ENCODE measurements at places on chromosomes 5 and 9. TPM values are rescaled to one million over a fixed set of nuclear protein-coding genes. Genes with fewer than 3 reads are reported as not detected.
A peak's percentile ranks its signal among the peaks of the same experiment; 100 is the strongest.

- no peaks in the 10 kb centered on the region for H3K4me1 ChIP-seq
- H3K4me3 ChIP-seq, result no peak overlapping the region
- H3K27ac ChIP-seq, result no peak overlapping the region
- no peaks in the 10 kb centered on the region for H3K27me3 ChIP-seq
- no peak for DNase-seq
- no peaks in the 10 kb centered on the region for H3K36me3 ChIP-seq
Observed at GRCh38 chr9:3773362-3774060, 247.7 kb upstream of the RFX3 start.

Gene FGF10
- not detected for total RNA-seq

Gene ADGRD2
- total RNA-seq, result not detected

Gene DOCK2
- 0.42 TPM for total RNA-seq

Gene CKMT2
- total RNA-seq, result not detected

Gene RNF180
- 7.4 TPM for total RNA-seq

Gene FNIP1
- 36.3 TPM for total RNA-seq

Gene BTNL3
- total RNA-seq, result not detected

Gene MORN5
- total RNA-seq, result not detected

Gene CTXN3
- total RNA-seq, result not detected

- H3K4me3 ChIP-seq, result no peak overlapping the region
- peaks cover 16% of the 10 kb centered on the region for H3K4me1 ChIP-seq
- H3K27me3 ChIP-seq, result no peaks in the 10 kb centered on the region
- H3K27ac ChIP-seq, result no peak overlapping the region
Observed at GRCh38 chr5:82111191-82111590, 139.4 kb downstream of the ATG10 start.

Gene SMIM33
- not detected for total RNA-seq

DNA sequence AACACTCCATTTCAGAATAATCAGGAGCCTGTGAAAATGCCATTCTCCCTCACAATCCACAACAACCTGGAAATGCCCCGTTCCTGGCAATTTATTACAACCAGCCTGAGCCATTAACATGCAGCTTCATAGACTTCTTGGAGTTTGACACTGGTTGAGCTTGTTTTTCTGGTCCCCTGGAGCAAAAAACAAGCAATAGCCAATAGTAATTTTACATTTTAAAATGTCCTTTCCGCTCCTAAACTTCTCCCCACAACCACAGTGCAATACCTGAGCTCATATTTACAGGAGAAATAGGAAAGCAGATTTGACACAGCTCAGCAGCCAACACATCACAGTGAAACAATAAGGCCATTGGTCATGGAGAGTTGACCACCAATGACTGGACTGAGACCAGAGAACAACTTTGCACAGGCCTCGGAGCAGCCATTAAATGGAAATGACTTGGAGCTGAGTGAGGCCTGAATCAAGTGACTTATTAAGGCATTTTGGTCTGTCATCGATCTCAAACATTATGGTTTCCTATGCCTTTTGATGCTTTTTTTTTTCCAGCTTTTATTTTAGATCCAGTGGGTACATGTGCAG lies 73.0 kb downstream of the ENC1 start:
- H3K36me3 ChIP-seq, result no peaks in the 10 kb centered on the region
- H3K27ac ChIP-seq, result no peak overlapping the region
- no peaks in the 10 kb centered on the region for H3K27me3 ChIP-seq
- no peak overlapping the region for H3K4me3 ChIP-seq

- DNase-seq, result peak; percentile 69
- H3K4me3 ChIP-seq, result no peak overlapping the region
- no peaks in the 10 kb centered on the region for H3K27me3 ChIP-seq
- peaks cover 5% of the 10 kb centered on the region for H3K4me1 ChIP-seq
Observed at GRCh38 chr5:83583859-83584258, 112.3 kb downstream of the VCAN start.

Gene GFPT2
- 15.7 TPM for total RNA-seq

DNA sequence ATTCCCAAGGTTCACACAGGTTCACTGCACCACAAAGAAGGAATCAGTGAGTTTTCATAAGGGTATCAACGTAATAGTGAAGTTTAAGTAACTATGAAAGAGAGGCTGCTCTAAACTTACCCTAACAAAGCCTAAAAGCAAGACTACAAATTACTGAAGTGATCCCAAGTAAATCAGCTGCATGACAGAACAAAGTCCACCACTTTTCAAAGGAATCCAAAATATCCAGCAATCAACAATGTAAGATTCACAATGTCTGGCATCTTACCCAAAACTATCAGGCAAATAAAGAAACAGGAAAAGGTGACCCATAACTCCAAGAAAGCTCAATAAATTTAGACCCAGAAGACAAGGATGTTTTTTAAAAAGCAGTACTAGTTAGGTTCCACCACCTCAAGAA lies 70.1 kb downstream of the GNAQ start:
- no peak for DNase-seq
- H3K27ac ChIP-seq, result peak overlapping the region; percentile 44
- no peak overlapping the region for H3K4me3 ChIP-seq
- H3K4me1 ChIP-seq, result peaks cover 40% of the 10 kb centered on the region
- H3K36me3 ChIP-seq, result no peaks in the 10 kb centered on the region

DNA sequence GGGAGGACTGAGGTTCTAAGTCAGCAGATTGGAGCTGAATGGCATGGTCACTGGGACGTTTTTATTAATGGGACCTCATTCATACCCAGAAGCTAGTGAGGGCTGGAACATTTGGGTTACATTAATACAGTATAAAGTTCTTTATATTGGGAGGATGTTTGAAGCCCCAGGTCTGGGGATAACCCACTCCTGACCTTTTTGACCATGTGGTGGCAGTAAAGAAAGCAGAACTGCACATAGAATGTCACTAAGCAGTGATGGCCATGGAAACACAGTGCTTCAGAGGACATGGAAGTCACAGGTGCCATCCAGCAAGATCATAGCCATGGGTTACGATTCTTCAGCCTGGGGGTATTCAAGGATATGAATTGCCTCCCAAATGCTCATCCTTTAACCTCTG lies 176.0 kb downstream of the ATP10B start:
- peak; percentile 19 for DNase-seq
- H3K4me1 ChIP-seq, result no peaks in the 10 kb centered on the region
- H3K36me3 ChIP-seq, result no peaks in the 10 kb centered on the region

DNA sequence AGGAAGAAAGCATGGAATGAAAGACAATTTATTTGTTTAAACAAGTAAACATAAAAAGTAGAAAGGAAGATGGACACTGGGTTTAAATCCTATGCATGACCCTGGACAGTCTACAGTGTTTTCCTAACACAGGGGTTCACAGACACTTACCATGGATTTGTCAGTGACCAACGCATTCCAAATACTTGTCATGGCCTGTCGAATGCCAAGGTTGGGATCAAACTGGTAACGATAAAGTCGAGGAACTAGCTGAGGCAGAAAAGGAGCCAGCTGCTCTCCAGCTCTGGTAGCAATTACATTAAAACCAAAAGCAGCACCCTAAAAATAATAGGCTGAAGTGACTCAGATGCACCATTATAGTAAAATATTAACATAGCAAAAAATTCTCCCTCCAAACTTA lies 59.4 kb upstream of the OR2K2 start:
- H3K4me3 ChIP-seq, result no peak overlapping the region
- no peaks in the 10 kb centered on the region for H3K27me3 ChIP-seq
- H3K36me3 ChIP-seq, result peaks cover 6% of the 10 kb centered on the region
- no peak overlapping the region for H3K27ac ChIP-seq
- no peak for DNase-seq
- no peaks in the 10 kb centered on the region for H3K4me1 ChIP-seq

- no peaks in the 10 kb centered on the region for H3K27me3 ChIP-seq
- H3K4me3 ChIP-seq, result no peak overlapping the region
- H3K27ac ChIP-seq, result peak overlapping the region; percentile 82
- DNase-seq, result peak; percentile 3
Observed at GRCh38 chr5:19496056-19496455, 491.9 kb downstream of the CDH18 start.

DNA sequence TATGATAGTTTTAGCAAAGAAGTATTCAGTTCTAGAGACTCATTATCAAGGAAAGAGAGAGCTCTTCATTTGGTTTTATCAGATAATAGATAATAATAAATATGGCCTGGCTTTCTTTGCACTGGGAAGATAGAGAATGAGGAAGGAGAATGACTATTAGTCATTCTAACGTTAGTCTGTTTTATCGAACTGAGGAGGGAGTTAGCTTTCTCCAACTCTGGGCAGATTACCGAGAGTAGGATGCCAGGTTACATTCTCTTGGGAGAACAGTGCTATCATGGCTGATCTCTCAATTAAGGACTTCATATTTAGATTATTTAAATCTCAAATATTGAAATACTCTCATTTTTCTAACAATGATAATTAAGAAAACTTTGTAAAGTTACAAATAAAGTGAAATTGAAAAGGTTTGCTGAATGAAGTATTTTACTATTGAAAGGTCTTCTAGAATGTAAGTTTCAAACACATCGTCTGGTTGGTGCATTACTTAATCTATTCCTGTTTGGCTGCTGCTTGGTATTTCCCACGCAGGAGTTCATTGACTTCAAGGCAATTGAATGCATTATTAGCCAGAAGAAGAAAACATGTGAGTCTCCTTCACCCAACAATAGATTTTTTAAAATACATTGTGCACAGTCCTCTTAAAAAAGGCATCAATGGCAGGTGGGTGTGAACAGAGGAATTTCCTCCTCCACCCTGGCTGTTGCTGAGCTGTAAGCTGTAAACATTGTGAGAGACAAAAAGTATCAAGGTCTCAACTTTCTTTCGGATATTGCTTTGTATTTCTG lies 140.8 kb downstream of the C9orf152 start:
- H3K27me3 ChIP-seq, result no peaks in the 10 kb centered on the region
- H3K4me3 ChIP-seq, result no peak overlapping the region
- H3K27ac ChIP-seq, result peak overlapping the region; percentile 16

GRCh38 chr9:132411091-132411508 lies 1.1 kb downstream of the CFAP77 start:
- peaks cover 37% of the 10 kb centered on the region for H3K27me3 ChIP-seq
- peaks cover 12% of the 10 kb centered on the region for H3K4me1 ChIP-seq
- peak; percentile 64 for DNase-seq
- no peaks in the 10 kb centered on the region for H3K36me3 ChIP-seq
- H3K27ac ChIP-seq, result no peak overlapping the region
- H3K4me3 ChIP-seq, result peak overlapping the region; percentile 46

DNA sequence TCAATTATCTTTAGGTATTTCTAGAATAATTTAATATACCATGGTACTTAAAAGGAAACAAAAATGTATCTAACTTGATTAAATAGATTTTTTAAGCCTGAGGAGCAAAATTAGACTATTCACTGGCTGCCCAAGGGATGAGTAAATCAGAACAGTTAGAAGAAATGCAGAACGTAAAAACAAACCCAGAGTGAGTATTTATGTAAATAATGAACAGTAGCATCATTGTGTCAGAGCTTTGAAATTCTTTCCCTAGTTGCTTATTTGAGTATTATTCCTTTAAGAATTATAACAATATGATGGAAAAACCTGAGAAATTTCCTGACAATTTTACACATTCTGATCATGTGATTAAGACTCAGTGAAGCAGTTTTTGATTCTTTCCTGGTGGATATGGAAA lies 200.9 kb downstream of the GDNF start:
- no peaks in the 10 kb centered on the region for H3K27me3 ChIP-seq
- no peak for DNase-seq
- no peaks in the 10 kb centered on the region for H3K36me3 ChIP-seq
- peaks cover 12% of the 10 kb centered on the region for H3K4me1 ChIP-seq
- H3K4me3 ChIP-seq, result no peak overlapping the region

DNA sequence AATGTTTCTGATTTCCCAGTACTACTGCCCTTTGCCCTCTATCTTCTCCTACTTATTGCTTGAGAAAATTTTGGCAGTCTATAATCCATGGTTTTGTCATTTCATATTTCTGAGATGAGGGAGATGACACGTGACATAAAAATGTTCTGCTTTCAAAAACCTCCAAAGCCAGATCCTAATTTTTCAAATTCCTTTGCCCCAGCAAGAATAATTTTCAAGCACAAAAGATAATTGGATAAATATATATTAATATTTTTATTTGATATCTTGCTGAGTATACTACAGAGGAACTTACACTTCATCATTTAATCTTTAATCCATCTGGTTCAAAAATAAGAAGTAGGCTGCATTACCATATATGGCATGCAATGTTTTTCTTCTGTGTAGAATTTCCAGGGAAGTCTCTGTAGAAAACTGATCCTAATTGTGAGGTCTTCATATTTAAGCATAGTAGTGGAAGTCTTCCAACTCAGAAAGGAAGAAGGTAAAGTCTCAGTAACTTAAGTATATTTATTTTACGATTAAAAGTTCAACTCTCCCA lies 1738.8 kb downstream of the EFNA5 start:
- no peak overlapping the region for H3K27ac ChIP-seq
- peaks cover 5% of the 10 kb centered on the region for H3K4me1 ChIP-seq
- no peaks in the 10 kb centered on the region for H3K27me3 ChIP-seq
- DNase-seq, result no peak
- H3K4me3 ChIP-seq, result no peak overlapping the region
- H3K36me3 ChIP-seq, result no peaks in the 10 kb centered on the region

DNA sequence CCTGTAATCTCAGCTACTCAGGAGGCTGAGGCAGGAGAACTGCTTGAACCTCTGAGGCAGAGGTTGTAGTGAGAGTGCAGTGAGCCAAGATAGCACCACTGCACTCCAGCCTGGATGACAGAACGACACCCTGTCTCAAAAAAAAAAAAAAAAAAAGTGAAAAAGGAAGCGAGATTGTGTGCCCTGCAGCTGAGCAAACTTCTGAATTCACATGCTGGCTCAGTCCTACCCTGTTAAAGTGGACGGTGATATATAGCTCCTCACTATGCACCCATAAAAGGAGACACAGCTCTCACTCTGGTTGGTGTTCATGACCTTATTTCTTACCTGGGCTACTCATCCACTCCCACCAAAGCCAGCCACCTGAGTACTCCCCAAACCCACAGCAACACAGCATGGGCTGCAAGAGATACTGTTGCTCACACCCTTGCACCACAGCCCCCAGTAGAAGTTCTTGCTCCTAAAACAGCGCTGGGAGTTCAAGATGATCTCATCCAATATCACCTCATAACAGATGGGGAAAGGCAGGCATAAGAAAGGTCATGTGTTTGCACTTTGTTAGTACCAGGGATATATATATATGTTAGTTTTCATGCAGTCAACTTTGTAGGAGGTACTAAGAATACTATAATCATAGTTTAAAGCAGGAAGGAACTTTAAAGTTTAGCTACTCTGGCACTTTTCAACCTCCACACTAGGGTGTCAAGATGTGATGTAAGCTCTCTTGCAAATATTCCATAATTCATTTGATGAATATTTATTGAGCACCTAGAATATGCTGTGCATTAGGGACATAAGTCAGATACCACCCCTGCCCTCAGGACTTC lies 4.0 kb downstream of the TTLL11 start:
- H3K27me3 ChIP-seq, result no peaks in the 10 kb centered on the region
- no peak for DNase-seq
- H3K4me1 ChIP-seq, result peaks cover 27% of the 10 kb centered on the region
- H3K27ac ChIP-seq, result no peak overlapping the region

Gene FST
- total RNA-seq, result 6.2 TPM

Gene CLINT1
- 176 TPM for total RNA-seq

Gene TMEM252
- not detected for total RNA-seq
